ENCODE measurements at places on chromosomes 5 and 9.
A peak's percentile ranks its signal among the peaks of the same experiment; 100 is the strongest.

- peak; percentile 77 for DNase-seq
These were observed 19.2 kb upstream of the NDST1 start for GRCh38 chr5:150488519-150489359.

- DNase-seq: no peak
These were observed 158.0 kb downstream of the TRIO start for GRCh38 chr5:14301186-14301585.

DNA sequence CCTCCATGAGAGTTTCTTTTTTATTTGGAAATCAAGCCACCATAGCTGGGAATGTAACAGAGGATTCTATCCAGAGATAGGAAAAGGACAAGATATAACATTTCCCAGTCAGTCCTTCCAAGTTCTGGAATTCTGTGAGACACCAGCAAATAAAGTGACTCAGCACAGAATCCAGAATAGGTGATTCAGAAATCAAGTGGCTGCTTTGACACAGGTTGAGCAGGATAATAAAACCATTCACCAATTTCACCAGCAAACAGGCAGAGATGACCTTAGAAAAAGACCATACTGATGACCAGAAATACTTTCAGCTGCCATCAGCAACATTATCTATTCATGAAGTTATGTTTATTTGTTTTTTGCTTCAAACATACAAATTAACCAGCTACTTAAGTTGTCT lies 491.5 kb upstream of the TUSC1 start:
- no peak for DNase-seq

- no peak for DNase-seq
These were observed 5.7 kb downstream of the FIBCD1 start for GRCh38 chr9:130933114-130934046.

- DNase-seq: no peak
These were observed 1612.7 kb upstream of the ACO1 start for GRCh38 chr9:30771760-30772159.

- no peak for DNase-seq
These were observed 244.3 kb downstream of the PDE4D start for GRCh38 chr5:59648949-59649921.

DNA sequence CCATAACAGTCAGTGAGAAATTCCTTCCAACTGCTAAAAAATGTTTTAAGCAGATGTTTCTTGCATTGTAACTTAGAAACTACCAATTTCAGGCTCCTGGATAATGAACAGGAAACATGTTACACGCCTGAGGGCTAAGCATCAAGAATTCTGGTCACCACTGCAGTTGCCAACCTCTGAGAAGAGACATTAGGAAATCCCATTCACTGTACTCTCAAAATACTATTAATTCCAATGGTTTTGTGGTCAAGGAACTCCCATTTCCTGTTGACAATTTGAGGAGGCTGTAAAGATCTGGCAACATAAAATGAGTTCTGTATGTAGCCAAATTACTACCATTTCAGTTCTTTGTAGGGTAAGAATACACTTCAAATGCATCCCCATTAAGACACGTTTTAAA lies 456.0 kb upstream of the MEF2C start:
- DNase-seq: no peak

- no peak for DNase-seq
These were observed 541.0 kb downstream of the DTWD2 start for GRCh38 chr5:118447350-118447749.

- DNase-seq: peak; percentile 10
These were observed 48.9 kb downstream of the AHRR start for GRCh38 chr5:370311-370958.

GRCh38 chr9:88106492-88106891 lies 31.8 kb downstream of the SPATA31C2 start:
- peak; percentile 43 for DNase-seq

DNA sequence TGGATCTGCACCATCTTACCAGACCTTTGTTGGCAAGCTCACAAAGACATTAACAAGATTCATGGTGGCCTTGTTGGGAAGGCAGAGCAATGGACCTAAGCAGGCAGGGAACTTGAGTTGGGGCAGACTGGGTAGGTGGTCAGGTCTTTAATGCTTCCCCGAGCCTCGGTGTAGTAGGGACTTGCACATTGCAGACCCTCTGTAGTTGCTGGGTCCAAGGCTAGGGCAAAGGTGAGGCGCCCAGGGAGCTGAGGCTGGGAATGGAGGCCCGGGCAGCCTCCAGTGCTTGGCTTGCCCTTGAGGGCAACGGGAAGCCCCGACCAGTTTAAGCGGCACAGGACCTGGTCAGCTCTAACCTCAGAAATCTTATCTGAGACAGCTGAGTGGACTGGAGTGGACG lies 24.1 kb downstream of the NKX2-5 start:
- DNase-seq: no peak

DNA sequence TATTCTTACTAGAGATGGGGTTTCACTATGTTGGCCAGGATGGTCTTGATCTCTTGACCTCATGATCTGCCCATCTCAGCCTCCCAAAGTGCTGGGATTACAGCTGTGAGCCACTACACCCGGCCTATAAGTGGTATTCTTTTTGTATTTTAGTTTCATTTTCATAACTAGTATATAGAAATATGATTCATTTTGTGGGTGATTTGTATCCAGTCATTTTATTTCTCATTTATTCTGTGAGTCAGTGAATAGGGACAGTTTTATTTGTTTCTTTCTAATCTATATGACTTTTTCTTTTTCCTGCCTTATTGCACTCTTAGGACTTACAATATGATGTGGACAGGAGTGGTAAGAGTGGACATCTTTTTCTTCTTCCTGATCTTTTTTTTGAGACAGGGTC lies 112.9 kb downstream of the AOPEP start:
- DNase-seq: no peak

GRCh38 chr5:29261213-29261612 lies 1932.3 kb upstream of the CDH6 start:
- DNase-seq: no peak

GRCh38 chr9:95757439-95757838 lies 118.1 kb upstream of the ERCC6L2 start:
- DNase-seq: no peak

GRCh38 chr9:100268271-100268670 lies 84.5 kb downstream of the TEX10 start:
- no peak for DNase-seq

GRCh38 chr5:108541836-108542235 lies 159.9 kb upstream of the FBXL17 start:
- DNase-seq: no peak

DNA sequence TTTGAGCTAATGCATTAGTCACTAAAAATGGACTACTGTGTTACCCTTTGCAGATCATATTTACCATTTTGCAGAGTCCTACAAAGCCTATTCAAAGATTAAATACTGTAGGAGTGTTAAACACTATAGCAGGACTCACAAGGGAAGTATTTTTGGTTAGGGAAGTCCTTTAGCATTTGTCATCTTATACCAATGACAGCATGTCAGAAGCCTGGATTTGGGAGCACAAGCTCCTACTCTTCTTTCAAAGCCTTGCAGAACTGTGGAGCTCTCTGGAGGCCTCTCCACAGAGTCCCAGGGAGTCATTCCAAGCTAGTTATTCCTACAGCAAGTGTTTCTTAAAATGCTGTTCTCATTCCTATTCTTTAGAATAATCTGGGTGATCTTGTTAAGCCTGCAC lies 288.8 kb downstream of the PIK3R1 start:
- no peak for DNase-seq

GRCh38 chr5:32586276-32586599 lies 881 bp downstream of the SUB1 start:
- no peak for DNase-seq

DNA sequence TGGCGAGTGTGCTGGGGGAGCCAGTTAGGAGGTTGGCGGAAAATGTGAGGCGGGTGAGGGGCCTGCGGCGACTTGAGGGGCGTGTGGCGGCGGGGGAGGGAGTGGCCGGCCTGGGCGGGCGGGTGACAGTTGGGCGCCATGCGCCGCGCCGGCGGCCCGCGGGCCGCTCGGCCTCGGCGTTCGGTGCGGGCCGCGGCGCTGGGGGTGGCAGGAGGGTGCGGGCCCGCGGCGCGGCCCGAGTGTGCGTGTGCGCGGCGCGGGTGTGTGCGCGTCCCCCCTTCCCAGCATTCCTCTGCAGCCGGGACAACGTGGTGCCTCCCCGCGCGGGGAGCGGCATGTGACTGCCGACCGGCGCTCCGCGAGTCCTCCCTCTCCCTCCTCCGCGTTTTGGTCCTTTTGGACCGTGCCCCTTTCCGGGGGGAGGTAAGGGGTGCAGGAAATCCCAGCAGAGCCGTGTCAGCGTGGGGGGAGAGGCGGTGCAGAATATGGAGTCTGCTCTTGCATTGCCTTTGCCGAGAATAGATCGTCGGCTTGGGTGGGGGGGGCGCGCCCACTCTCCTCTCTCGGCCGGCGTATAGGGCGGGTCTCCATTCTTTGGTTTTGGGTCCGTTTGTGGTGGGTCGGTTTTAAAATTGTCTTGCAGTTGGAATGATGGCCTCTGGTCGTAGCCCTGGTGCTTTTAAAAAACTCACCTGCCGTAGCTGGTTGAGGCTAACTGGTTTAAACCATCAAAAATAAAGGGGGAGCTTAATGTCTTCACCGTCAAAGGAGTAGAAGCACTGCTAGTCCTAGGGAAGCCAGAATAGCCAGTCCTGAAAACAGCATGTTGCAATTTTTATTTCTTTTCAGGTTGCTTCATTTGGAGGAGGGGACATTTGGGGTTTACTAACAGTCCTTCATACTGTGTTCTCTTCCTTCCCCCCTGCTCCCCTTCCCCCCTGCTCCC lies 2.0 kb downstream of the LARP1 start:
- peak; percentile 61 for DNase-seq

DNA sequence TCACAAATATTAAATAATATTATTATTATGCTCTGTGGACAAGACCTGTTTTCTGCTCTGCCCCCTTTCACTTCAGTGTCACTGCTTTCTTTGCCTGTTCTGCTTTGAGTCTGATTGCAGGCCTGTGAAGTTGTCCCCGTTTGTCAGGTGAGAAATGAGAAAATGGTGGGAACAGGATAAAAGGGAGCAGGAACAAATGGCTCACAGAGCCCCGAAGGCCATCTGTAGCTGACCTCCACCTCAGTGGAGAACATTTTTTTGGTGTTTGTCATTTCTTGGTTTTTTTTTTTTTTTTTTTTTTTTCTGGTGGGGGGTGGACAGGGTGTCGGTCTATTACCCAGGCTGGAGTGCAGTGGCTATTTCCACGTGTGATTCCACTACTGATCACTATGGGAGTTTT lies 13.2 kb upstream of the S100Z start:
- no peak for DNase-seq

DNA sequence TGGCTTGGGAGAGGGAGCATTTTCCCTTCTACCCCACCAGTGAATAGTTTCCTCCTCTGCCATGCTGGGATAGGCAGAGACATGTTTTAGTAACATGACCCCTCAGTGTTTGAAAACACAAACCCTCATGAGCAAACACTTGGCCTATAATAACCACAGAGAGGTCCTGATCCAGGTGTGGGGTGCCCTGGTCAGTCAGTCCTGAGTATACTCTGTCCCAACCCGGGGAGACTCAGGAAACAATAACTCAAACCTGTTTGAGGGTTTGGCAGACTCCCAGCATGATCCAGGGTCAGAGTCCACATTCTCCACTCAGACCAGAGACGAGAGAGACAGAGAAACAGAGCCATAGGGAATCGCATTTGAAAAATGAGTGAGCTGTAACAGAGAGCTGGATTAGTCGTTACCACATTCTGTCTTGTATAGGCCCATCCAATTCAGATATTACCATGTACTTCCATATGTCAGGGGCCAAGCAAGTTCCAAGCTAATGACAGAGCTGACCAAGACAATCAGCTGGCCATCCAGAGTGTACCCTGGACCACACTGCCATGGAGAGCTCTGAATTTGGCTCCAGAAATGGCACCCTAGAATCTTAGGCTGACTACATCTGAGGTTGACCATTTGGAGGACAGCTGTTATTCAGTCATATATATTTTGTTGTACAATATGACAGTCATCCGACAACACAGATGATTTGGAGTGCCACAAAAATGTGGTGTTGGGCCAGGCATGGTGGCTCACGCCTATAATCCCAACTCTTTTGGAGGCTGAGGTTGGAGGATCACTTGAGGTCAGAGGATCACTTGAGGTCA lies 4.2 kb upstream of the CA9 start:
- DNase-seq: no peak

- DNase-seq: no peak
These were observed 6.6 kb downstream of the ANKDD1B start for GRCh38 chr5:75617736-75618352.

DNA sequence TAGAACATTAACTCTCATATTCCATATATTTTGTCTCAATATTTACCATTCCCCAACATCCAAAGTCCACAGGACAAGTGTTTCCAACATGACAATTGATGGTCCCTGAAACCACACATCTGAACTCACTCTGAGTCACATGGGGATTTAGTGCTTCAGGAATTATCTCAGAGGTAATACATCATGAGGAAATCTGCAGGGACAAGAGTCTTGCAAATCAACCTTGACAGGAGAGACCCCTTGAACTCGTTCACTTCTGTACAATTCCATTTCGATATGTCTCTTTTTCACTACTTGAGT lies 119.7 kb upstream of the ABCA1 start:
- DNase-seq: no peak

DNA sequence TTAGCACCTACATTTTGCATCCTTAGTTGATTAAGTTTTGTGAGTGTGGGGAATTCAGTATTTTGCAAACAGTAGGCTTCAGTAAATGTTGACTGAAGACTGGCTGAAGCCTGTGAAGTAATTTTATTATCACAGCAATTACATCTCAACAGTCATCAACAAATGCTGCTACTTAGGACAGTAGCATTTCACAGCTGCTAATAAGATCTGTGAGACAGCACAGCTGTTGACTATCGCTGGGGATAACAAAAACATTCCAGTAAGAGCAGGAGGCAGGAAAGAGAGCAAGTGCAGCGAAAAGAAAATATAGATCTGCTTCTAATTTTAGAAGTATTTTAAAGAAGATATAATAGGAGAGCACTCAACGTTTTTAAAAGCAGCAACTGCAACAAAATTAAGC lies 117.3 kb upstream of the FGF10 start:
- no peak for DNase-seq

DNA sequence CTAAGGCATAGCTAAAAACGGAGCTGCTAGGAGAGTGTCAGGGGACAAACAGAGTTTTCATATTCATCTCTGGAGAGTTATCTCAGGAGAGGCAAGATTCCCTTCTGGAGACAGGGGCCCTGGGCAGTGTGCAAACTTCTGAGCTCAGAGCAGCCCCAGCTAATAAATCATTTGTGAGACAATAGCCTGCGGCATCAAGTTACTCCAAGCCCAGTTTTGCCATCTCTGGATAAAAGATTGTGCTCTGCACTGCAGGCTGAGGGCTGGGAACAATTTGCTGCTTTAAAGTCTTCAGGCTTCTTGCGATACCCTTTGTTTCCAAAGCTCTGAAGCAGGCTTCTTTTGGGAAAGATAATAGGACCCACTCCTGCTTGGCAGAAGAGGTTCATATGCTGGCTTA lies 164.3 kb upstream of the BRINP1 start:
- no peak for DNase-seq

DNA sequence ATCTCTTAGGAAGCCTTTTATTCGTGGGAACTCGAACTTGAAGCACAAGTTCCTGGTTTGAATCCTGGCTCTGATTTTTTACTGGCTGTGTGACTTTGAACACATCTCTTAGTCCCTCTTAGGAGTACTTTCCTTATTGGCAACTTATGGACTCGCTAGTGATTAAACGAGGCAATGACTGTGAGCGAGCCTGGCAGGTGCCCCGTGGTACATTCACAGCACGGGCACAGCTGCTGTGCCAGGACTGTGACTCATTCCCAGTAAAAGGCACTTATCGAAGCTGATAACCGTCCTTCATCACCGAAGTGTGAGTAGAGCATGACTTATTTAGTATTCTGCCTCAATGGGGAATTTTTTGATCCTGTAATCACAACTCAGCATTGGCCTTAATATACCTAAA lies 22.7 kb downstream of the CFAP90 start:
- DNase-seq: no peak

GRCh38 chr5:150577378-150578139 lies 62.9 kb upstream of the SYNPO start:
- DNase-seq: peak; percentile 46
